Kidney (tissue), 22 donors: ENCODE measurements at places on chromosomes 4 and X. TPM values are rescaled to one million over a fixed set of nuclear protein-coding genes. Genes with fewer than 3 reads are reported as not detected.

Gene PSAPL1
- total RNA-seq: not detected

Gene PFKFB1
- total RNA-seq: 0.31 TPM

Gene DSPP
- total RNA-seq: not detected

GRCh38 chr4:136150046-136150445, 1382.2 kb downstream of the PCDH18 start:
- DNase-seq: no peak

GRCh38 chrX:119753639-119754257, 4.6 kb upstream of the SOWAHD start:
- no peak for DNase-seq

Gene FAM47A
- not detected for total RNA-seq

Gene SMC1A
- 59.0 TPM for total RNA-seq

DNA sequence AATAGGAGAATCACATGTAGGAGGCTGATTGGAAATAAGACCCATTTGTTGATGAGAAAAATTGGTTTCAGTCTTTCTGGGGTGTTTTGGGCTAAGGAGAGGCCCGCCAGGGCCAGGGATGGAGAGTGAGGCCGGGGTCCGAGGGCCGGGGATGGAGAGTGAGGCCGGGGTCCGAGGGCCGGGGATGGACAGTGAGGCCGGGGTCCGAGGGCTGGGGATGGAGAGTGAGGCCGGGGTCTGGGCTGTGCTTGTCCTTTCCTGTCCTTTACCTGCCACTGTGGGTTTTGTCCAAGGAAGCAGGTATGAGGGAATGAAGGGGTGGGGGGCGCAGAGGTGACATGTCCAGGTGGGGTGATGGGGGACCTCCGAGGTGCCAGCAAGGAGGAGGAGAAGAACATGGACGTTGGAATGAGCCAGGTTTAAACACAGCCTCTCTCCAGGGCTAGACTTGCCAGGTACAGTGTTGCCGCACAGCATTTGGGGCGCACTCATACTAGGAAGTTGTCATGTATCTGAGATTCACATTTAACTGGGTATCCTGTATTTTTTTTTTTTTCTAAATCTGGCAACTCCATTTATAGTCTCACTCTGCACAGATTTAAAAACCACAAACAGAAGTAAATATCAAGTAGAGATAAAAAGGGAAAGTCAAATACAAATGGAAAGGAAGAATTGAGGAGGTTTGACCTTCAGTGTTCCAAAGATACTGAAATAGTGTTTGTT, 8.8 kb downstream of the RGS12 start:
- DNase-seq: peak; percentile 59

Gene HERC6
- total RNA-seq: 15.7 TPM

DNA sequence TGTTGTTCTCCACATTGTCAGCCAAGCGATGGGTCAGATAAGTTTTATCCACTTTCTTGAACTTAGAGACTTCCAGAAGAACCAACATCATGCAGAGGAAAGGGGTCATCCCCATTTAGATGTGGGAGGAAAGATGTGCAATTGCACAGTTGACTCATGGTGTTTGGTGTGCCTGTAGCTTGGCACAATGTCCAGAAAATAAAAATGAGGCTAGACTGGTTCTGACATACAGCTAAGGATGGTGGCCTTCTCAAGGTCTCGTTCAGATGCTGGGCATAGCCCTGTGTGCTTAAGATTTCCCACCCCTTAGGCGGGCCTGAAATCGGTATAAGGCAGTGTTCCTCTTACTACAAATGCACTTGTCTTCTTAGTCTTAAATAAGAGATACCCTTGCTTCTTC, 101.1 kb downstream of the PCDH7 start:
- no peak for DNase-seq

DNA sequence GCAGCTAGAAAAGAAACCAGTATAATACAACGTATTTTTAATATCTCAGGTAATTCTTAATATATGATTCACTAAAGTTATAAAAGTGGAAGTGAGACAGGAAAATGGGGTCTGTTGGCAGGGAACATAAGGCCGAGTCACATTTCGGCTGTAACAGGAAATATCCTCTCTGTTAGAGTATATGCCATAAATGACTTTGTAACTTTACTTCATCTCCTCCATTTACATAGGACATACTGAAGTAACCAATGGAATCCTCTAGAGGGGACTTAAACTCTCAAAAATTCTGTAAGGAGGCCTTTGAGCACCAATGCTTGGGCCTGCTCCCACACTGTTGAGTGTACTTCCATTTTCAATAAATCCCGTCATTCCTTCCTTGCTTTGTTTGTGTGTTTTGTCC, 71.3 kb downstream of the ANKRD17 start:
- no peak for DNase-seq

Gene ETDB
- not detected for total RNA-seq

DNA sequence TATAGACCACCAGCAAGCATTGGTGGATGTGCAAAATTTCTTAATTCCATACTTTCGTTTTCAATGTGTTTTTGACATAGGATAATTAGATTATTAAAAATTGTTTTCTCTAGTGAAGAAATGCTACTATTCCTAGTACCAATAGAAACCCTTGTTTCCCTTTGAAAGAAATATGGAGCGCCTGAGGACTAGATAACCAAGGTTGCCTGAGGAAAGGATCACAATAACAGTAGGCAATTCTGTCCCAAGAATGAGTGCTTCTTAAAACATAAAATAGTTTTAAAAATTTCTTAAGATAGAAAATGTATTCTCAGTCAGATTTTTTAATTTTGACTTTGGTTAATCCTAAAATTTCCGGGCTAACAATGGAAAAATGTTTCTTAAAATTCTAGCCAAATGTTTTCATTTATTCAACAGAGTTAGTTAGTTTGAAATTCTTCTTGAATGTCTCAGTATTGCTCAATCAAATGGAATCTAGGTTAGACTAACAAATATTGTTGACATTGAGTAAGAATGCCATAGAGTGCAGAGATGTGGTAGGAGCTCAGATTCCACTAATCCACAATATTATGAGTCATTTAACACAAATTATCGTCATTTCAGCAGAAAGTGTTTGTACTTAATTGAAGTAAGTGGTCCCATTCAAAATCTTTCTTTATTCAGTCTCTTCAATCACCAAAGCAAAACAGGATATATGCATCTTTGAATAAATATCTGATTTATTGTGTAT, 666.0 kb downstream of the GRID2 start:
- no peak for DNase-seq

Gene FRMPD3
- total RNA-seq: 0.25 TPM

- DNase-seq: peak; percentile 28
Observed at GRCh38 chr4:73735231-73735630, 5.1 kb upstream of the CXCL8 start.

GRCh38 chr4:61220556-61220955, 20.4 kb downstream of the ADGRL3 start:
- no peak for DNase-seq

- DNase-seq: no peak
Observed at GRCh38 chrX:33086886-33087285, 124.5 kb downstream of the DMD start.

- DNase-seq: no peak
Observed at GRCh38 chr4:156196722-156197121, 243.1 kb upstream of the CTSO start.

GRCh38 chrX:154012336-154012991, 7.2 kb downstream of the IRAK1 start:
- no peak for DNase-seq

Gene GPR50
- total RNA-seq: not detected

DNA sequence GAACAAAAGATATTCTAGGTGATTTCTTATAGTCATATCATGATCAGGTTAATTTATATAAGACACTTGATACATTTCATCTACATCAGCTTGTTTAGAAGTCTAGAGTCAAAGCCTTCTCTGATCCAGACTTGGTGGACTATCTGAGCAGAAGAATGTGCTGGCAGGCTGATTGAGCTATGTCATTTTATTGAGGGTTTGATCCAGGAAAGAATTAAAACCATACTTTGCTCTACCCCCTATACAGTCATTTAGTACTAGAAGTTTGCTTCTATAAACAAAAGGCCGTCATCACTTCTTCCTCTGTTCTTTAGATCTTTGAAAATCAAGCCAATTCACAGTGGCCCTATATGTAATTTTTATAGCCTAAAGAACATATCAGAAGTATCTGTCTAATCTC, 173.1 kb upstream of the PITX2 start:
- no peak for DNase-seq

Gene TMEM35A
- 1.1 TPM for total RNA-seq

GRCh38 chr4:4784379-4784778, 75.1 kb upstream of the MSX1 start:
- no peak for DNase-seq

Gene PRR32
- total RNA-seq: not detected

Gene EXOC1L
- total RNA-seq: not detected

DNA sequence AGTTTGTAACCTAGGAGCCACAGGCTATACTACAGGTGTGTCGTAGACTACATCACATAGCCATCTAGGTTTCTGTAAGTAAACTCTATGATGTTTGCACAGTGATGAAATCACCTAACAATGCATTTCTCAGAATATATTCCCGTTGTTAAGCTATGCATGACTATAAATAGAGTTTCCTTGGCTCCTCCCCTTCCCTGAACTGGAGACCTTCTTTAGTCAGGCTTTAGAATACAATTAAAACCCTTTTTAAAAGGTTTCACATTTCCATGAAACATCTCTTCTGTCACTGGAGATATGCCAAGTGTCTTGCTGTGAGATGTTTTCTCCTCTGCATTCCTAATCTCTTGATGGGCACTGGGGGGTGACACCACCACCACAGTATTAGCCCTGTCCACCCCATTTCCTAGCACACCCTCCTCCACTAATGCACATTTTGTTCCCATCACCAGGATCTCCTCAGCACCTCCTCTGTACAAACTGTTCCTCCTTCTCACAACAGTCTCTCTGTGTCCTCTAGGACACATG, 334.6 kb upstream of the CPEB2 start:
- DNase-seq: no peak

- no peak for DNase-seq
Observed at GRCh38 chr4:118957722-118958445, 69.2 kb downstream of the SYNPO2 start.

DNA sequence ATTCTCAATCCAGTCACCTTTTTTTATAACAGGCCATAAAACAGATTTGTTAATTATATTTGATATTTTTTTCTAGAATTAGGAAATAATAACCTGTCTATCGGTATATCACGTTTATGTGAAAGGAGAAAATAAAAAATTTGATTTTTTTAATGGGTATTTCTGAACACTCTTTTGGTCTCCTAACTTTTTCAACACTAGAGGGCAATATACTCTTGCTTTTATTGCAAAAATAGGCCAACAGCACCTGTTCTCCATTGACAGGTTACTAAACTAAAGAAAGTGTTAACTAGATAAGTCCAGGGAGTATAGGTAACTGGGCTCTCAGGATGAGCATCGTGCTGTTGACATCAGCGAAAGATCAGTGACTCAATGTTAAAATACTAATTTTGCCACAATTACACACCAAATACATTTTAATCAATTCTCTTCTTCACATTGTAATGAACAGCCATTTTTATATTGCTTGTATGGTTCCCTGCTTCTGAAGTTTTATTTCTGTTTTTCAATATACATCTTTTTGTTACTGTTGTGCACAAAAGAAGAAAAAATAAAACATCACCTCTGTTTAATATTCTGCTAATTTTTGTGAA, 22.8 kb downstream of the NDST4 start:
- no peak for DNase-seq

Gene LRRC66
- total RNA-seq: 0.44 TPM

DNA sequence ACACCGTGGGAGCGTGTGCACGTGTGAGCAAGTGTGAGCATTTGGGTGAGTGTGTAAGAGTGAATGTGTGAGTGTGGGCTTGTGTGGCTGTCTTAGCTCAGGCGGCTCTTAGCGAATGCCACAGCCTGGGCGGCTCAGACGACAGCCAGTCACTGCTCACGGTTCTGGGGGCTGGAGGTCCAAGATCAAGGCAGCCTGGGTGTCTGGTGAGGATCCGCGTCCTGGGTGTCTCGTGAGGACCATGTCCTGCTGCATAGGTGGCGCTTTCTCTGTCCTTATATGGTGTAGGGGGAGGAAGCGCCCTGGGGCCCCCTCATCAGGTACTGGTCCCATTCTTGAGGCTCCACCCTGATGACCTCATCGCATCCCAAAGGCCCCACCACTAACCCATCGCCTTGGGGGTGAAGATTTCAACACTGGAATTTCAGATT, 4.5 kb downstream of the DOK7 start:
- no peak for DNase-seq

- DNase-seq: no peak
Observed at GRCh38 chrX:103742339-103742738, 31.6 kb downstream of the TMEM31 start.
